Stimulated activated CD8-positive, alpha-beta memory T cell treated with anti-CD3 and anti-CD28 coated beads, Interleukin-7, amount 100 ng/mL, for 1 hour (primary cell): ENCODE measurements at places on chromosomes 1 and 21.

GRCh38 chr1:59165353-59165752, 131.5 kb upstream of the FGGY start:
- DNase-seq: no peak

GRCh38 chr1:203536980-203537455, 43.1 kb downstream of the OPTC start:
- DNase-seq: no peak

DNA sequence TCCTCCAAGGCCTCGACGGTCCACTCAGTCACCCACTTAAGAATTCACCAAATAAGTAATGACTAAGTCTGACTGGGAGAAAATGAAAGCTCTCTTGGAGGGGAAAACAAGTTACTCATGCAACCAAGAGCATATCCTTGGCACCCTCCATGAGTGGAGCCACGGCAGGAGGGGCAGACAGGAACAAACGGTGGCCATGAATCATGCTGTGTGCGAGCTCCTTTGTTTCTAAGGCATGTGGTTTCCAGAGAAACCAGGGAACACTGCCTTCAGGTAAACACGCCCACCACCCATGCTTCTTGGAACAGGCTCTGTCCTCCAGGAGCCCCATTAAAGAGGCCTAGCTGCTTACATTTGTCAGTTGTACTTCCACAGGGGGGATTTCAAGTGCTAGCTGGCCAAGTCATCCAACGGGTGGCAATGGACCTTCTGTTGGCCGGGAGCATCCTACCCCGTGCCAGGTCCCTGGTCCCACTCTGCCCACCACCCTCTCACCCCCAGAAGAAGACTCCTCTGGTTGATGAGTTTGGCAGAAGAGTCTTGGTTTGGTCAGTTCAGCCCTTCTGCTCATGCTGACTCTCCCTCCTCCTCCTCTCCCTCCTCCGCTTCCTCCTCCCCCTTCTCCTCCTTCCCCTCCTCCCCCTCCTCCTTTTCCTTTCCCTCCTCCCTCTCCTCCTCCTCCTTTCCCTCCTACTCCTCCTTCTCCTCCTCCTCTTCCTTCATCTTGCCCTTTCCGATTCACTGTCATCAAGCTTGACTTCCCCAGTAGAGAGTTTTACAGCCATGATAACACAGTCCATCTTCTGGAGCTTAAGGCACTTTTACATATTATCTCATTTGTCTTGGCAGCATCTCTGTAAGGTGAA, 107.6 kb downstream of the CCDC185 start:
- no peak for DNase-seq

- no peak for DNase-seq
Measured at GRCh38 chr21:43792406-43792805, 3.0 kb downstream of the RRP1 start.
